Stimulated activated naive CD4-positive, alpha-beta T cell (primary cell): ENCODE measurements at places on chromosomes 3 and 15.

DNA sequence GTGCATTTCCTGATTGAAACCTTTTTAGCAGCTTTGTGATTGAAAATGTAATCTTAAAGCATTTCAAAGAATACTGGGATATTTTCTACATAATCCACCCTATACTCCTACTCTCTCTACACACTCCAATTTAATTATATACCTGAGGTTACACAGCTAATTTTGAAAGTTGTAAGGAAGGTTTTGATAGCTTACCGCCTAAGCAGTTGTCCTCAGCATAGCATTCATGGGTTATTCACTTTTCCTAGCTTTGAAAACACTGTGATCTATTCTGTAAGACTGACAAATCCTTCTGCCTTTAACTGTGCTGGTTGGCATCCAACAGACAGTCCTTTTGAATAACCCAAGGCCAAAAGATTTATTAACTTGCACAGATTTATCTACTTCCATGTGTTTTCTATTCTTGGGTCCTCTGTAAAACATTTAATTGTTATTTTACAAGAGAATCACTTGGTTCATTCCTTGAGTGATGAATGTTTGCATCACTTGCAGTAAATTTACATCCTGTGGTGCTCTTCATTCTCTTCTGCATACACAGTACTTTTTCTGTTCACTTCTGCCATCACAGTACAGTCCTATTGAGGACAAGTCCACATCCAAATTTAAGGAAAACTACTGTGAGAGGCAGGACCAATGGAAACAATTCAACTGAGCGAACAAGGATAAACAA, 44.8 kb downstream of the SERPINI1 start:
- no peak for DNase-seq

GRCh38 chr3:16618721-16619120, 13.5 kb upstream of the DAZL start:
- DNase-seq, result no peak

DNA sequence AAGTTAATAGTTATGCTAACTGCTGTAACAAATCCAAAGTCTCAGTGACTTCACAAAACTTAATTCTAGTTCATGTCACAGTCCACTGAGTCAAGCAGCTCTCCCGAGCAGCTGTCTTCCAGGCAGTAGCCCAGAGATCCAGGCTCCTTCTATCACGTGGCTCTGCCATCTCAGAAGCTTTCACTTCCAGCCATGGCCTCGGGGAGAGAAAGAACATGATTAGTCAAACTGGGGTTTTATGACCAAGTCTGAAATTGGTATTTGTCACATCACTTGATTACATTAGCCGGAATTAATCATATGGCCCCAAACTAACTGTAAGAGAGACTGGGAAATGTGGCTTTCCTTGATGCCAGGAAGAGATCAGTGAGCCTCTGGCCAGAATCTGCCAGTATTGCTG, 70.2 kb upstream of the DGKG start:
- DNase-seq, result no peak

- no peak for DNase-seq
These were observed 141.2 kb downstream of the SERPINI1 start for GRCh38 chr3:167876620-167877281.

DNA sequence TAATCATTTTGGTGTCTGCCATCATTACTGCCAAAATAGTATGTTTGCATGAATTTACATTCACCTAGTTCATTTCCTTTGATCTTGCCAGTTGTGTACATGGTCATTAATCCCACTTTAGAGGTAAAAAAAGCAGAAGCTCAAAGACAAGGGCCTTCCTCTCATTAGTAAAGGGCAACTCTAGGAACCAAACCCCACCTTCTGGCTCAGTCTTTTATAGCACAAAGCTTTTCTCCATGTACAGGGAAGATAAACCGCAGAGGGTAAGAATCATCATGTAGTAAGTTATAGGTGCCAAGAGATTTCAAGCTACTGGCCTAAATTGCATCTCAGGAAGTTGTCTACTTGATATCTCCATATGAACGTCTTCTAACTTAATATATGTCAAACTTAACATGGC, 19.3 kb upstream of the SPG21 start:
- no peak for DNase-seq

DNA sequence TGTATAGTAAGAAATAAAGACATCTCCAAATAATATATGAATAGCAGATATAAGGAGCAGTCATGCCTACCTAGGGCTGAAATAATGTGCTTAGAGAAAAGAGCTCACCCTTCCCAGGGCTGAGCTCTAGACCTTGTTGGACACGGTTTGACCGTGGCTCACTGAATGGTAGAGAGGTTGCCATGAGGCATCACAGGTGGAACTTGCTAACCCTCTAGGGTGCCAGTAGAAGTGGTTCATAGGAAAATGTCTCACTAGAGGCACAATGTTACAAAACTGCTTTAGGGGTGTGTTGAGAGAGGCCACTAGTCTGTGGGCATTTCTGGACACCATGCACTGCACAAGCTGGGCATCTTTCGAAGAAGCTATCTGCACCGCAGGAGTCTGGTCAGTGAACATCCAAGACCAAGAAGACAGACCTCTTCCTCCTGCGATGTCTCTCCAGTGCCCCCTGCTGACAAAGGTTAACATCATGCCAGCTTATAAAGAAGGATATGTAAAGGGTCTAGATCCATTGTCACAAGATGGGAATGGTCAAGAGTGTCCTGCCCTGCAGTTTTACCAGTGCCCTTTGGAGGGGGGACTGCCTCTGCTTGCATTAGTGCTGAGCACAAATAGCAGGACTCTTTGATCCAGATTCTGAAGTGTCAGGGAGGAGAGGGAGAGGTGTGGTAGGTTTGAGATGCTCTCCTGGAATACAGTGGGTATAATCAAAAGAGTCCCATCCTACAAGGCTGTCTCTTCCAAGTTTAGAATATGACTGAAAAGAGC, 266.8 kb downstream of the ZNF385D start:
- no peak for DNase-seq

DNA sequence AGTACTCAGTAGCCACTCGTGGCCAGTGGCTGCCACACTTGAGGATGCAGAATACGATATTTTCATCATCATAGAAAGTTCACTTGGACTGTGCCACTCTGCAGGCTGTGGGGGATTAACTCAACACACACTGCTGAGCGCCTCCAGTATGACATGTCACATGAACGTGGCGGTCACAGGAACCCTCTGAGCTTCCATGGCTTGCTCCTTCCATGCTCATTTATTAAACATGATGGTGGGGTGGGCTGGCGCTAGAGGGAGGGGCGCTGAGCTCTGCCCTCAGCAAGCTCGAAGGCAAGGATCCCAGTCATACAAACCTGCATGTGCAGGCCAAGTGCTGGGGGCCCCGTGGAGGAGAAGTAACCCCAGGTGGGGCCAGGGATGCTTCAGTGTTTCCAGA, 85.5 kb downstream of the WNT7A start:
- DNase-seq, result no peak

DNA sequence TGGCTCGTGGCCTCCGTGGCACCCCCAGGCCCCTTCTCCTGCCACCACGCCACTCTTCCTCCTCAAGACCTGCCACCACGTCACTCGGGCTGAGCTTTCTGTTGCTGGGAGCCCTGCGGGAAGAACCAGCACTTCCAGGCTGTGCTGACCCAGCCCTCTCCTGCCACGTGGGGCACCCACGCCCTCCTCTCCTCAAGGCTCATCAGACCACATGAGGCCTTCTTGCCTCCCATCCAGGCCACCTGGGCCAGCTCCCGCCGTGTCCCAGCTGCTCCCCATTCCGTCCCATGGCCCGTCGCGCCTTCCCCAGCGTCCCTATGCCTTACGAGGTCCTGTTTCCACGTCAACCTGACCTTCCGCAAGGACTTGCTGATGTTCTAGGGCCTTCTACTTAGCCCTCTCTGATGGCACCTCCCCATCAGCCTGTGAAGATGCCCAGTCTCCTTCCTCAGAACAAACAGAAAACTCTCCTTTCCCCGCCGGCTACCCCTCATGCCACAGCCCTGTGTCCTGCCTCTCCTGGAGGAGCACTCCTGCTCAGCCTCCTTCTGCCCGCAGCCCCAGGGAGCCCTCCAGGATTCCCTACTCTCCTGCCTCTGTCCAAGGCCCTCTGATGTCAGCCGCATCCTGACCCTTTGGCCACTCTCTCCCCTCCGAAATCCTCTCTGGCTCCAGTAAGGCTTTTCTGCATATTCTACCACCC, 71.1 kb upstream of the BLM start:
- DNase-seq, result no peak

DNA sequence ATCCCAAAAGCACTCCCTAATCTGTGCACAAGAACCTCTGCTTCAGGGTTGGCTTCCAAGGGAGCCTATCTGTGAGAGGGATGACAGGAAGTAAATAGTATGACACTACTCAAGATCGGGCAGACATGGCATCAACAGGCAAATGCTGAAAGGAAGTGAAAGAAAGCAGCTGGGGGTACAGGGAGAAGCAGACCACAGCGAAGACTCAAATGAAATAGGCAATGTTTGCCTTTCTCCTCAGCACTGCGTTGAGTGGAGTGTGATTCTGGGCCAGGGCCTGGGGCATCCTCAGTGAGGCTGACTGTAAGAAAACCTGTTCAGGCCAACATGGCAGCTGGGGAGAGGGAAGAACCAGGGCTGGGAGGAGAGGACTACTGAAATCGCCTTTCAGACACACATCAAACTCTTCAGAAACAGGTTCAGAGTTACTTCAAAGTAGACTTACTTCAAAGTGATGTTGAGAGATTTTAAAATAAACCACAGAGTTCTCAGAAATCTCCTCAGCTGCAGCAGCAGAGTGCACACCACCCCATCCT, 96.6 kb downstream of the SLC9A9 start:
- DNase-seq, result no peak

GRCh38 chr3:23489300-23490158, 286.4 kb downstream of the UBE2E2 start:
- DNase-seq, result no peak

- no peak for DNase-seq
These were observed 86.8 kb upstream of the NR2F2 start for GRCh38 chr15:96243701-96244100.

GRCh38 chr3:192091831-192092230, 630.9 kb downstream of the PYDC2 start:
- no peak for DNase-seq
